ENCODE measurements at places on chromosomes 1 and 21.

DNA sequence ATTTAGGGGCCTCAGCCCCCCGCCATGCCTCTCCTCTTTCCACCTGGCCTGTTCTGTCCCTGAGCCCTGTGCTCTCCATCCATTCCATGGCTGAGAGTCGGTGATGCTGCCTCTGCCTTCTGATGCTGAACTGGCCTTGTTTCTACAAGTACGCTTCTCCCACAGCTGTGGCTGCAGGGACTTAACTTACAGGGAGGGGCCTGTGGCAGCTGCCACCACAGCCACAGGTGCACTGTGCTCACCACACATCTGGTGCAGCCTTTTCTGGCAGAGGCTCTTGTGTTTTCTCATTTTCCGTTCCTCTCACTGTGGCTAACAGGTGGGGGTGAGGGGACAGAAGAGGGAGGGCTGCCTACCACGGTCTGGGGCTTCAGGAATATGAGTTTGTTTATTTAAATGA, 4.2 kb downstream of the FMO1 start:
- DNase-seq, result no peak

GRCh38 chr1:182299728-182300616, 91.6 kb downstream of the GLUL start:
- DNase-seq, result peak; percentile 99

GRCh38 chr1:23561813-23562100, 2.5 kb upstream of the ID3 start:
- no peak for DNase-seq

DNA sequence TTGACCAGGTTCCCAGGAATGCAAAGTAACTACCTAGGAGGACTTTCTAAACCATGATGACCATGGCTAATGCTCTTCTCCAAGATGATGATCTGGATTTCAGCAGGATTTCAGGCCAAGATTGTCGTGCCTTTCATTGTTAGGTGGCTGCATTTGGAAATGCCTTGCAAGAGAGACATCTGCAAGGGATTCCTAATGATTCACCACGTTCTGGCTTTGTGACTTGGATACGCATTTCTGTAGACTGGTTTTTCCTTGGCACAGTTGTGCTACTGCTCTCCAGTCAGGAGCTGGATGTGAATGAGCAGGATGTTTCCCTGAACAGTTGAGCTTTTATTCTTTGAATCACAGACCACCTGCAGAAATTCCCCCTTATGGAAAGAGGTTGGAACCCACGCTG, 212.4 kb downstream of the BACH1 start:
- DNase-seq, result no peak

DNA sequence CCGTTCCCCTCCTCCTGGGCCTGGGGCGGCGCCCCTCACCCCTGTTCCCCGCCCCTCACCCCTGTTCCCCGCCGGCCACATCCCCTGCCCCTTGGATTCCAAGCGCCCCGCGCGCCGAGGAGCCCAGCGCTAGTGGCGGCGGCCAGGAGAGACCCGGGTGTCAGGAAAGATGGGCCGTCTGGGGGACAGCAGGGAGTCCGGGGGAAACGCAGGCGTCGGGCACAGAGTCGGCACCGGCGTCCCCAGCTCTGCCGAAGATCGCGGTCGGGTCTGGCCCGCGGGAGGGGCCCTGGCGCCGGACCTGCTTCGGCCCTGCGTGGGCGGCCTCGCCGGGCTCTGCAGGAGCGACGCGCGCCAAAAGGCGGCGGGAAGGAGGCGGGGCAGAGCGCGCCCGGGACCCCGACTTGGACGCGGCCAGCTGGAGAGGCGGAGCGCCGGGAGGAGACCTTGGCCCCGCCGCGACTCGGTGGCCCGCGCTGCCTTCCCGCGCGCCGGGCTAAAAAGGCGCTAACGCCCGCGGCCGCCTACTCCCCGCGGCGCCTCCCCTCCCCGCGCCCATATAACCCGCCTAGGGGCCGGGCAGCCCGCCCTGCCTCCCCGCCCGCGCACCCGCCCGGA, at the start of gene TP73:
TP73 (plus strand) TSS at position 587 of the 618 bp plus-strand sequence. CDS start 29,850 bp downstream, outside the sequence.
- peak; percentile 23 for DNase-seq
